ENCODE measurements at places on chromosomes 4 and X. TPM values are rescaled to one million over a fixed set of nuclear protein-coding genes. Genes with fewer than 3 reads are reported as not detected.

ARX gene
- not detected for total RNA-seq

MTMR8 gene
- 1.9 TPM for total RNA-seq

NAAA gene
- 24.1 TPM for total RNA-seq

MYOZ2 gene
- total RNA-seq = 0.23 TPM

SUPT20HL2 gene
- not detected for total RNA-seq

- H3K36me3 ChIP-seq = no peaks in the 10 kb centered on the region
- no peak overlapping the region for H3K27ac ChIP-seq
- no peaks in the 10 kb centered on the region for H3K4me1 ChIP-seq
- DNase-seq = no peak
These were observed 10.9 kb upstream of the NALF2 start for GRCh38 chrX:69493193-69493592.

DNA sequence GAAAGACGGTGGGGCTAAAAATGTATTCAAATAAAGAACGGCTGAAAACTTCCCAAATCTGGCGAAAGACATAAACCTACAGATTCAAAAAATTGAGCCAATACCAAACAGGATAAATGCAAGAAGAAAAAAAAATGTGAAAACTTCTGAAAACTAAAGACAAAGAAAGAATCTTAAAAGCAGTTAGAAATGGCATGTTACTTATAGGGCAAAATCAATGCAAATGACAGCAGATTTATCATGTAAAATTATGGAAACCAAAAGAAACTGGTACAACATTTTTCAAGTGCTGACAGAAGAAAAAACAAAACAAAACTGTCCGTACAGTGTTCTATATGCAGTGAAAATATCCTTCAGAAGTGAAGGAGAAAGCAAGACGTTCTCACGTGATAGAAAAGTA, 239.0 kb downstream of the PDGFC start:
- H3K4me1 ChIP-seq = no peaks in the 10 kb centered on the region
- no peak for DNase-seq
- H3K27me3 ChIP-seq = no peaks in the 10 kb centered on the region
- H3K27ac ChIP-seq = no peak overlapping the region
- no peak overlapping the region for H3K4me3 ChIP-seq

DNA sequence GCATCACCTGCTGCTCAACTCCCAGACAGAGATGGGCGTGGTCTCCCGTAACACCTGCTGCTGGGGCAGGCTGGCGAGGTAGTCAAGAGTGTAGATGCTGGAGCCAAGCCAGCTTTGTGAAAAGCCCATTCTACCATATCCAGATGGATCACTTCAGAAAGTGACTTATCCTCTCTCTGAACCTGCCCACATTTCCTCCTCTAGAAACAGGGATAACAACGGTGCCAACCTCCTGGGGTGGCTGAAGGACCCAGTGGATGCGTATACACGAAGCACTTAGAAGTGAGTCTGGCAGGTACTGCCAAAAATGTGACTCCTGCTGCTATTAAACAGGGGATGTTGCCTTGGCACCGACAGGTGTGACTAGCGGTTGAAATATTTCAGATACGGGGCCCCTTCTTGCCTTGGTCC, 95.8 kb downstream of the SORBS2 start:
- H3K4me3 ChIP-seq = no peak overlapping the region
- peaks cover 5% of the 10 kb centered on the region for H3K4me1 ChIP-seq
- H3K36me3 ChIP-seq = no peaks in the 10 kb centered on the region
- H3K27ac ChIP-seq = peak overlapping the region; percentile 63
- no peak for DNase-seq

GRCh38 chr4:184283659-184284335, 66.1 kb upstream of the ENPP6 start:
- H3K36me3 ChIP-seq = no peaks in the 10 kb centered on the region
- H3K4me1 ChIP-seq = peaks cover 27% of the 10 kb centered on the region
- no peak for DNase-seq
- H3K4me3 ChIP-seq = peak overlapping the region; percentile 25

DNA sequence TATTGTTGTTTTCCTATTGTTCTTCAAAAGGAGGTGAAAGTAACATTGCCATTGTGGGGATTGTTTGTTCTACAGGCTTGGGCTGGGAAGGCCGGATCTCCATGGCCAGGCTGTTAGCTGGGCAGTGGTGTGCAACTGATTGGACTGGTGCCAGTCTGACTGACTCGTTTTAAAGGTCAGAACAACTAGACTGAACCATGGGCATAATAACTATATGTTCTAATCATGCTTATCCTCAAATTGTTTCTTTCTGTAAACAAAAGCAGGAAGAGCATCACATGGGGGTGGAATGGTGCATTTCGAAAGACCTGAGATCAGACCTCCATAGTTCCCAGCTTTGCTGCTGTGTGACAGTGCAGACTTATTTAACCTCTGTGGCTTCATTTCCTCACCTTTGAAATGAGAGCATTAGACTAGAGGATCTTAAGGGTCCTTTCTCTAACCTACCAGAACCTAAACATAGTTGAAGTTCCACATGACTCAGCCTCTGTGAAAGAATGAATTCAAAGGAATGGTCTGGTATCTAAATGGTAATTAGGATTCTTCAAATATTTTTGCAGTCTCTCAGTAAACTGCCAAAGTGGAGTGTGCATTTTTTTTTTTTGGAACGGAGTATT, 66.7 kb upstream of the PGRMC2 start:
- H3K4me3 ChIP-seq = no peak overlapping the region
- no peak overlapping the region for H3K27ac ChIP-seq
- no peak for DNase-seq
- H3K27me3 ChIP-seq = no peaks in the 10 kb centered on the region

- no peak overlapping the region for H3K27ac ChIP-seq
- no peaks in the 10 kb centered on the region for H3K36me3 ChIP-seq
- DNase-seq = peak; percentile 19
- H3K4me3 ChIP-seq = no peak overlapping the region
- H3K27me3 ChIP-seq = no peaks in the 10 kb centered on the region
- no peaks in the 10 kb centered on the region for H3K4me1 ChIP-seq
These were observed 64.7 kb downstream of the NBDY start for GRCh38 chrX:56793521-56794320.

DNA sequence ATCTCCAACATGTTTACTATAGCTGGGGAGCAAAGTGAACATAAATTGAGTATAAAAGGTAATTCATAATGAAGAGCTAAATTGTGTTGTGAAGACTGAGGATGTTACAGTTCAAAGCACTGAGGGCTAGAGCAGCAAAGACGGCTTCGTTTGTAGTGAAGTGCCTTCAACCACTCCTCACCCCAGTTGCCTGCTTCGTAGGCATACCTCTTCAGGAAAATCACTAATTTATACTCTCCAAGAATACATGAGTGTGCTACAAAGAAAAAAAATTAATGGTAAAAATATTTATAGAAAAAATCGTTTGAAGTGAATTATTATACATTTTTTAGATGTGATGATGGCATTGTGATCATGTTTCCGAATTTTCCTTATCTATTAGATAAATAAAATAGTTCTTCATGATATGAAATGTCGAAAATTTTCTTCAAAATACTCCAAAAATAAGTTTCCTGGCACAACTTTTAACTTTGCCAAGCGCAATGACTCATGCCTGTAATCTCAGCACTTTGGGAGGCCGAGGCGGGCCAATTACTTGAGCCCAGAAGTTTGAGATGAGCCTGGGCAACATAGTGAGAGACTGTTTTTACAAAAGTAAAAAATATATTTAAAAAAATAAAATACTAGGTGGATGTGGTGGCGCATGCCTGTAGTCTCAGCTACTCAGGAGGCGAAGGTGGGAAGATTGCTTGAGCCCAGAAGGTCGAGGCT, 41.6 kb downstream of the ZFP42 start:
- no peaks in the 10 kb centered on the region for H3K36me3 ChIP-seq
- no peaks in the 10 kb centered on the region for H3K4me1 ChIP-seq
- no peak for DNase-seq
- H3K4me3 ChIP-seq = no peak overlapping the region
- H3K27ac ChIP-seq = no peak overlapping the region

DNA sequence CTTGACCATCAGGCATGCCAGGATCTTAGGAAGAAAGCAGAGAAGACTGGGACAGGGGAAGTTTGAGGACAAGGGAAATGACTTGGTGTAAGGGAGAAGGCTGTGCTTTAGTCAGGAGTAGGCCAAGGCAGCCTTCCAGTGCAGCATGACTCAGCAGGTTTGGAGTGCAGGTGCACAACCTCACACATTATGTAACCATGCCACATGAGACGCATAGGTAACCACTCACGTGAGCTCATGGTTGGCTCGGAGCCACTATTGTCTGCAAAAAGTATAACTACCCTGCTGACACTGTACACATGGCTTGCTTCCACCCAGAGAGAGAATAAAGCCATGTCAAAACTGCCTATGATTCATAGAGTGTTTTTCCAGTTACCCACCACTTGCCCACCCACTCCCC, 715.9 kb downstream of the SMARCA1 start:
- H3K27ac ChIP-seq = no peak overlapping the region
- H3K4me1 ChIP-seq = no peaks in the 10 kb centered on the region
- no peaks in the 10 kb centered on the region for H3K27me3 ChIP-seq
- no peak for DNase-seq
- no peaks in the 10 kb centered on the region for H3K36me3 ChIP-seq
- H3K4me3 ChIP-seq = no peak overlapping the region

- no peaks in the 10 kb centered on the region for H3K4me1 ChIP-seq
- H3K4me3 ChIP-seq = no peak overlapping the region
- H3K27ac ChIP-seq = no peak overlapping the region
- no peak for DNase-seq
These were observed 118.0 kb upstream of the PPARGC1A start for GRCh38 chr4:24007860-24008261.

DNA sequence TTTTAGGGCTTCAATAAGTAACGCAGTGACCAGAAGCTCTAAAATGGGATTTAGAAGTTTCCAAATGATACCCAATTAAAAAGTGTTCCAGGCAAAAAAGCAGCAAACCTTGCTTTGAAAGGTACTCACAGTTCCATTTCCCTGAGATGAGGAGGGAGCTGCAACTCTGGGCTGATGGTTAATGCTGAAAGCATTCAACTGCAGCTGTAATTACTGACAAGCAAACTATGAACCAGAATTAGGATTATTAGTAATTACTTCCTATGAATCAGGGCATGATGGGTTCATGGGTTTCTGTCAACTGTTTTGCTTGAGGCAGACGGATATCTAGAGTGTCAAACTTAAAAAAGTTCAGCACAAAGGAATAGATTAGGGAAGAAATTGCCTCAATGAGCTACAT, 357.4 kb downstream of the STIM2 start:
- no peak overlapping the region for H3K27ac ChIP-seq
- no peak overlapping the region for H3K4me3 ChIP-seq
- DNase-seq = no peak
- H3K36me3 ChIP-seq = no peaks in the 10 kb centered on the region

DNA sequence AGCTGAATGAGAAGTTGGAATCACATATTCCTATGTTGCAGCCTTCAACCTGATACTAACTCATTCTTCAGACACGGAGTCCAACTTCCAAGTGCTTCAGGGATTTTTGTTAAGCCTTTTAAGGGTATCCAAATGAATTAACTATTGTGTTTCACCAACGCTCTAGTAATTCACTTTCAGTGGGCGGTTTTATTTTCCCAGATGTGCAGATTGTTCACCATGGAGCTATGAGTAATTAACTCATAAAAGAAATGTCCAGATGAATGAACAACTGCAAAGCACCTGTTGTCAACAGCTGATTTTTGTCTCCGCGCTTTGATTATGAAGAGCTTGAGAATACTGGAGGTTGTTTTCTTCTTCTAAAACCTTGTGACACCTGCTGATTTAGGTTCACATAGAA, 187.6 kb downstream of the CBR4 start:
- DNase-seq = no peak
- no peaks in the 10 kb centered on the region for H3K36me3 ChIP-seq
- no peak overlapping the region for H3K27ac ChIP-seq

DNA sequence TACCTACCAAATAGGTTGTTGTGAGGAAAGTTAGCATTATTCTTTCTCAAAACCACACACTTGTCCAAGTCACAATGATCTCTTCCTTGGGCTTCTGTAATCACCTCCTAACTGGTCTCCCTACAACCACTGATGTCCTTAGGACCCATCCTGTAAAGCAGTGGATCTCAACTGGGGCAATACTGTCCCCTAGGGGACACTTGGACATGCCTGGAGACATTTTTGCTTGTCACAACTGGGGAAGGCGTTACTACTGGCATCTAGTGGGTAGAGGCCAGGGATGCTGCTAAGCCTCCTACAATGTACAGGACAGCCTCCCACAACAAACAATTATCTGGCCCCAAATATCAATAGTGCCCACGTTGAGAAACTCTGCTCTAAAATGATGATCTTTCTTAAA, 118.7 kb upstream of the AP1S2 start:
- no peaks in the 10 kb centered on the region for H3K27me3 ChIP-seq
- no peaks in the 10 kb centered on the region for H3K4me1 ChIP-seq
- no peak for DNase-seq
- no peak overlapping the region for H3K4me3 ChIP-seq

DNA sequence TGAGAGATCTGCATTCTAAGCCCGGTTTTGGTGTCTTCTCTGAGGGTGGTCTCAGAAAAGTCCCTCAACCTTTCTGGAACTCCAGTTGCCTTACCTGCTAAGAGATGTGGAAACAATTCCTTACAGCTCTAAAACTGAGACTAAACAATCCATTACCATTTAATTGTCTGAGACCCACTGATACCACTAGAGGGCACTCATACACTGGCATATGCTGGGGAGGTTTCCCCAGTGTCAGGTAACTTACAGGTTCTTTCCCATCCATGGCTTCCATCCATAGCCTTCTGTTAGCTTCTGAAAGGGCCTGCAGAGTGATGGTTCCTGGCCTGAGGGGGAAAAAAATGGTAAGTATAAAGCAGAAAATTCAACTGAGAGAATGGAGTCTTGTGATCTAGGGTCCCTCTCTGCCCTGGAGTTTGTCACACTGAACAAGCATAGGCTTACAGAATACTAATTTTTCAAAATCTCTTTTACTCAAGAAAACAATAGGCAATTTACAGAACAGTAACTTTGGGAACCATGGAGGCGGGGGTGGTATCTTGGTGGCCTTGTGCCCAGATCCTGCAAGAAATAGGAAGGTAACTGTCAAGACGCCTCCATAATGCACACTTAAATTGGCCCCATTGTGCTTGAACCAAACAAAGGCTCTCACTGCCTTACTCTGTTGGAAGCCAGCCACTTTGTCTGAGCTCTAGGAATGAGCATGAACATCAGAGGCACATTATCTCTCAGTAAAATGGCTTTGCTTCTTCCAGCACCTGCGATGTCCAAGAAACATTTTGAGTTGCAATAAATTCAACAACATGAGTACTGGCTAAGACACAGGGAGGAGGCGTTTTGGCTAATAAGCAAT, 236.1 kb downstream of the OPHN1 start:
- no peak for DNase-seq
- H3K27ac ChIP-seq = no peak overlapping the region
- no peaks in the 10 kb centered on the region for H3K4me1 ChIP-seq
- H3K27me3 ChIP-seq = no peaks in the 10 kb centered on the region
- H3K36me3 ChIP-seq = no peaks in the 10 kb centered on the region

DNA sequence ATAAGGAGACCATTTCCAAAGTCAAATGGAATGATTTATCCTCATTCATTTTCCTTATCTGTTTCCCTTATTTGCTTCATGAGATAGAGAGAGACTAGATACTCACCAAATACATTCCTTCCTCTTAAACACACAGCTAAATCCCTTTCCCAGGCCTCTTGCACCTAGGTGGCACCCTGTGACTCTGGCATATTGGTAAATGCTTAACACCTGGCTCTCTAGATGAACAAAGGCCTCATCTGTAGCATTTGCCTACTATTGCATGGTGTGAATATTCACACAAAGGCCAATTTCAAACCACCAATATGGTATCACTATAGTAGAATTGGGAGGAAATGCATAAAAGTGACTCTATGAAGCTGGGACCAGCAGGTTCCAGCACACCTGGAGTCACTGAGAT, 22.1 kb upstream of the SLC10A4 start:
- no peak for DNase-seq
- H3K36me3 ChIP-seq = no peaks in the 10 kb centered on the region
- H3K27me3 ChIP-seq = no peaks in the 10 kb centered on the region
- no peak overlapping the region for H3K4me3 ChIP-seq

- H3K4me1 ChIP-seq = no peaks in the 10 kb centered on the region
- H3K27ac ChIP-seq = no peak overlapping the region
- no peak for DNase-seq
- no peaks in the 10 kb centered on the region for H3K36me3 ChIP-seq
These were observed 192.7 kb downstream of the GABRG1 start for GRCh38 chr4:45931154-45931553.

Measured in upper lobe of right lung (tissue), 1 donor.